ENCODE measurements at places on chromosomes 7 and 10. TPM values are rescaled to one million over a fixed set of nuclear protein-coding genes. Genes with fewer than 3 reads are reported as not detected.
A peak's percentile ranks its signal among the peaks of the same experiment; 100 is the strongest.

Gene SUV39H2
- 6.4 TPM for total RNA-seq

Gene SPOCK2
- total RNA-seq: 1.8 TPM

Gene CEP55
- not detected for total RNA-seq

Gene HTR5A
- total RNA-seq: not detected

Gene SH2D4B
- total RNA-seq: not detected

Gene TASOR2
- total RNA-seq: 44.2 TPM

GRCh38 chr7:23964715-23965114 is 254.7 kb downstream of the STK31 start:
- DNase-seq: no peak

GRCh38 chr10:132131581-132132420 is 54.9 kb upstream of the DPYSL4 start:
- peak; percentile 12 for DNase-seq

GRCh38 chr7:155660059-155660757 is 15.7 kb downstream of the RBM33 start:
- no peak for DNase-seq

GRCh38 chr10:130491693-130492050 is 355.5 kb downstream of the GLRX3 start:
- DNase-seq: no peak

DNA sequence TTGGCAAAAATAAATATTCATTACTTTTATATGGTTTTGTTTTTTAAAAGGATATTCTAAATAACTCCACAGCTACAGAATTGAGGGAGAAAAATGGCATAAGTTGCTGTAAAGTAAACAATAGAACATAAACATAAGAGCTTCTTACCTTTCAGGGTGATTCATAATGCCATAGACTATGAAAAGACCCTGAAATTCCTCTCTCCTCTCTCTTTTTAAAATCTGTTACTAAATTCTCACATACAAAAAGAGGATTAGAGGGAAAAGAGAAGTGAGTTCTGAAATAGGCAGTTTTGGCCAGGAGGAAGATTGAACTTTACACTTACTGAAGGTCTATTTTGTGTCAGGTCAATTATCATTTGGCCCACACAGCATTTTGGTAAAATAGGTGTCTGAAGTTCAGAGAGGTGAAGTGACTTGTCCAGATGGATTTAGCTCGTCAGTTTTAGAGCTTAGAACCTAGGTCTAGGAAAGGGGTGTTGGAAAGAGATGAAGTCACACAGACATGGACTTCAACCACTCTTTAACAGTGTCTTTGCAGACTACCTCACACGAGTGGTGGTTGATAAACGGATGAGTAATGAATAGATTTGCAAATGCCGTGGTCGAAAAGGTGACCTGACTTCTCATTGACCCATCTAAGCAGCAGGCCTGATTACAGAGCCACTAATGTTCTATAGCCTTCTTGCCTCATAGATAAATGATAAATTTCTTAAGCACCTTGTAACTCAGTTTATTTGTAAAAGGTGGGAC is 190.6 kb upstream of the CCDC6 start:
- DNase-seq: no peak

DNA sequence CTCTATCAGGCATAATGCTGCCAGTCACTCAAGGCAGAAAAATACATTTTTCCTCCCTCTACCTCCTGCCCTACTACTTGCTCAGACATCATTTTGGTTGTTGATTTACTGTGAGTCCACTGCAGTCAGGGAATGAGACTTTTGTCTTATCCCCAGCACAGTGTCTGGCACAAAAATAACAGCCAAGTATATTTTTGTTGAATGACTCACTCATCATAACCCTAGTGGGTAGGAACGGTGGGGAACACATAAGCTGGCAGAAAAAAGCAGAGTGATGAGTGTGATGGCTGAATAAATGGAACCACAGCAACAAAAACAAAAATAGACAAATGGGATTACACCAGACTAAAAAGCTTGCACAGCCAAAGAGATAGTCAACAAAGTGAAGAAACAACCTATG is 65.8 kb upstream of the LAMB4 start:
- no peak for DNase-seq

DNA sequence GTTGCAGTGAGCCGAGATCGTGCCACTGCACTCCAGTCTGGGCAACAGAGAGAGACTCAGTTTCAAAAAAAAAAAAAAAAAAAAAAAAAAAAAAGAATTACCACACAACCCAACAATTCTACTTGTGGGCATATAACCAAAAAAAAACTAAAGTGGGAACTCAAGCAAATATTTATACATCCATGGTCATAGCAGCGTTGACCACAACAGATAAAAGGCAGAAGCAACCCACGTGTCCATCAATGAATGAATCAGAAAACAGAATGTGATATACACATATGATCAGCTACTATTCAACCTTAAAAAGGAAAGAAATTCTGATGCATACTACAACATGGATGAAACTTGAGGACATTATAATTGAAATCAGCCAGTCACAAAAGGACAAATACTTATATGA is 179.3 kb upstream of the NEBL start:
- no peak for DNase-seq

DNA sequence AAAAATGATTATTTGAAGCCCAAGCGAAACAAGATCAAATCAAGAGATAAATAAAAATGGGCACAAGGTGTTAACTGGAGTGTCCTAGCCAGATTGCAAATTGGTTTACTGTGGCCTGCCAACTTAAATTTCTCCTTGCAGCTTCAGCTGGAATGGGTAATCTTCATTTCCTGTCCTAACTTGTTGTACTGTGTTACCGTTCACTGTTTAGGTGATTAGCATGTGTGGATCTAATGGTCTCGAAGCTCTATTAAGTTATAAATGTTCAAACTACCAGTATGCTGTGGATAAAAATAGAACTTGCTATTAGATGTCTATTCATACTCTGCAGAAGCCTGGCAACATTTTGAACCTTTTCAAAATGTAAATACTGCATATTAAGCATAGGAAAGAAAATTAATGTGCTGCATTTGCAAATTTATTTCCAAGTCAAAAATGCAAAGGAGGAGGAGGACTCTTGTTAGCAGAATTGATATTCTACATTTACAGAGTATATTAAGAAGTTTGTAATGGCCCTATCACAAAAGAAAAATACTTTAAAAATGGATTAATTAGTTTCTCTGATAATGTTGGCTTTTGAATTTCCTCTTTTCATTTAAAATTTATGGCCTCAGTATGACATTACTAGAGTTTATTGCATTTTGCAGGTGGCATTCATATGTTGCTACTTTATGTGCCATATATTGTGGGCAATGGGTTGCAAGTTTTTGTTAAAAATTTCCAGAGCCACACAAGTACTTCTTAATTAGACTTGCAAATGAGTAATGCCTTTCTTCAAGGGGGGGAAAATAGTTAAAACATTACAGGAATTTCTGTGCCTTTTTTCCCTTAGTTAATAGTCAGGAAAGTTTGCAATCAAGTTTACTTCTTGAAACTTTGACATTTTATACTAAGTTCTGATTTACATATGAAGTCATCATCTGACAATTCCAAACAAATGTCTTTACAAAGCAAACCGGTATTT is 92.1 kb downstream of the CABCOCO1 start:
- DNase-seq: no peak

GRCh38 chr10:132615341-132616169 is 78.0 kb downstream of the INPP5A start:
- no peak for DNase-seq

- no peak for DNase-seq
Observed at GRCh38 chr7:2497500-2498336, 21.5 kb upstream of the GRIFIN start.

- DNase-seq: no peak
Observed at GRCh38 chr7:151372612-151373265, 31.1 kb downstream of the NUB1 start.

GRCh38 chr7:22569586-22570321 is 69.8 kb upstream of the STEAP1B start:
- DNase-seq: no peak

- no peak for DNase-seq
Observed at GRCh38 chr7:106419455-106420182, 134.8 kb upstream of the NAMPT start.

GRCh38 chr10:33631991-33632390 is 297.5 kb upstream of the NRP1 start:
- no peak for DNase-seq

Data from psoas muscle (tissue), 8 donors.